Neuronal stem cell (in vitro differentiated cells): ENCODE measurements at places on chromosomes 5 and 9.

DNA sequence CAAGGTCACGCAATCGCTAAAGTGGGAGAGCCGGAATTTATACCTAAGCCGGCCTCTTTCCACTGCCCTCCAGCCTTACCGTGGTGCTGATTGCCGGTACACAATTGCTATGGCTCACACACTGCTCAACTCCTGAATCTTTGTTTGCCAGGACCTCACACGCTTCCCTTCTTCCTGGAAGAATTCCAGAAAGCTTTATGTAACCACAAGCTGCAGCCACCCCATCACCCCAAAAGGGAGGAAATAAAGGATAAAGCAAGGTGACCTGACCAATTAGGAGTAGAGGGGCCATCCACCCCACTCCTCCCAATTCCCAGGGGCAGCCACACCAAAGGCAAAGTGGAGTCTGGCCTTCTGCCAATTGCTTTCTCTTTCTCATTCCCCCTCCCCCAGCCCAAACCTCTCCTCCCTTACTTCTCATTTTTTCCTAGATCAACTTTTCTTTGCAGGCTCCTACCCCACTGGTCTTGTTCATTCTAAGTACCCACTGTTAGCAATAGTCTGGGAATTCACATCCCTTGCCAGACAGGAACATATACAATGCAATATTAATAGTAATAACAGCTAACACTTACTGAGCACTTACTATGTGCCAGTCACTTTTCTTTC, 18.0 kb upstream of the CDC23 start:
- H3K4me3 ChIP-seq = no peak overlapping the region
- H3K27me3 ChIP-seq = peaks cover 5% of the 10 kb centered on the region

- peaks cover 2% of the 10 kb centered on the region for H3K4me1 ChIP-seq
- H3K27me3 ChIP-seq = no peaks in the 10 kb centered on the region
- DNase-seq = no peak
- no peaks in the 10 kb centered on the region for H3K36me3 ChIP-seq
Observed at GRCh38 chr5:127498548-127498947, 18.9 kb upstream of the PRRC1 start.

DNA sequence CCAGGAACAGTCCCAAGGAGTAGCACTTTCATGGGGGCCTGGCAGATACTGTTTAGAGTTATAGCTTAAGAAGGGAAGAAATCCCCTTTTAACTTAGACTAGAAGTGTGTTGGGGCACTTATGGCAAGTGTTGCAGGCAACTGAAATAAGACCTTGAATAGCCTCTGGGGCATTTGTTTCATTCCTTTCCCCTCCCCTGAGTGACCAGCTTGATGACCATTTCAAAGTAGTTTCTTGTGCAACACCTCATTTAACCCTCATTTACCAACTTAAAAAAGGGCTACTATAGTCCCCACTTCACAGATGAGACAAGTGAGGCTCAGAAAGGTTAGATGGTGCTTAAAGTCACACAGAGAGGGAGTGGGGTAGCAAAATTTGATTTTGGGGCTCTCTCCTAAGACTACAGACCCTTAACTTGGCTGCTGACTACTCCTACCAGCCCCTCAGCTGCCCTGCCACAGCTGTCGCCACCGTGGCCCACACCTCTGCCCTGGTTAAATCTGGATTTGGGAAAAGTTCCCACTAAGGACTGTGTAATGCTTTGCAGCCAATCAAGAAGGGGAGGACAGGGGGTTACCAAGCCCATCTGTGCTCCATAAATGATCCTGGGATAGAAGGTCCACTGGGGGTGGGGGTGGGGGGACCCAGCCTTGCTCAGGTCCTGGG, 5.5 kb downstream of the PDLIM4 start:
- H3K27me3 ChIP-seq = peaks cover 2% of the 10 kb centered on the region
- H3K36me3 ChIP-seq = peaks cover 5% of the 10 kb centered on the region
- peaks cover 46% of the 10 kb centered on the region for H3K4me1 ChIP-seq

DNA sequence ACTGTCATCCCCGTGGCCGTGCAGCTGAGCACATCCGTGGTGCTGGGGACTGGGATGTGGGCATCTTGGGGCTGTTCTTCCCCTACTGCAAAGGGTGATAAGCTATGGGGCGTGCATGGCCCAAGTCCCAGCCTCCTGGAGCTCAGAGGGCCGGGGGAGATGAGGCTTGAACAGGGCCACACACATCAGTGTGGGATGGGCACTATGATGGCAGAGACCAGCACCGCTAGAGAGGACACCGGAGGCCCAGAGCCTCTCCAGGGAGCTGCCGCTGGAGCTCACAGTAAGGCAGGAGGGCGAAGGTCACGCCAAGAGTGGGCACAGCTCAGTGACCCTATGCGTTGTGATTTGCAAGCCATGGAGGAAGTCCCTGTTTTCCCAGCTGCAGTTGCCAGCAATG, 63.5 kb downstream of the OLFM1 start:
- H3K27me3 ChIP-seq = no peaks in the 10 kb centered on the region
- no peaks in the 10 kb centered on the region for H3K36me3 ChIP-seq
- no peak overlapping the region for H3K27ac ChIP-seq
- no peak overlapping the region for H3K4me3 ChIP-seq
- DNase-seq = no peak

DNA sequence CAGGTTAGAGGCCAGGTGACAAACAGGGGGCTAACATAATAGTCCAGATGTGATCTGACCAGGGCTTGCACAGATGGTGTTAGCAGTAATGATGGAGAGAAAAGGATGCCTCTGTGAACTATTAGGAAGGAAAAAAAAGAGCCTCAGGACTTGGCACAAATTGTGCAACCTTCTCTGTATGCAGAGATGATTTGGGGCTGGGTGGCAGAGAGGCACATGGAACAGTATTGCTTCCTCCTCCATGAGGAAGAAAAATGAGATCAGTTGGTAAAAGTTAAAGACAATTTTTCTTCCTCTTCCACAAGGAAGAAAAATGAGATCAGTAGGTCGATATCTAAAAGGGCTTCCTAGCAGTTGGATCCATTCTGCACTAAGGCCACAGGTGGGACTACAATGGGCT, 13.9 kb upstream of the ANXA6 start:
- DNase-seq = no peak
- no peaks in the 10 kb centered on the region for H3K36me3 ChIP-seq
- H3K27me3 ChIP-seq = no peaks in the 10 kb centered on the region
- H3K27ac ChIP-seq = no peak overlapping the region
- no peak overlapping the region for H3K4me3 ChIP-seq

DNA sequence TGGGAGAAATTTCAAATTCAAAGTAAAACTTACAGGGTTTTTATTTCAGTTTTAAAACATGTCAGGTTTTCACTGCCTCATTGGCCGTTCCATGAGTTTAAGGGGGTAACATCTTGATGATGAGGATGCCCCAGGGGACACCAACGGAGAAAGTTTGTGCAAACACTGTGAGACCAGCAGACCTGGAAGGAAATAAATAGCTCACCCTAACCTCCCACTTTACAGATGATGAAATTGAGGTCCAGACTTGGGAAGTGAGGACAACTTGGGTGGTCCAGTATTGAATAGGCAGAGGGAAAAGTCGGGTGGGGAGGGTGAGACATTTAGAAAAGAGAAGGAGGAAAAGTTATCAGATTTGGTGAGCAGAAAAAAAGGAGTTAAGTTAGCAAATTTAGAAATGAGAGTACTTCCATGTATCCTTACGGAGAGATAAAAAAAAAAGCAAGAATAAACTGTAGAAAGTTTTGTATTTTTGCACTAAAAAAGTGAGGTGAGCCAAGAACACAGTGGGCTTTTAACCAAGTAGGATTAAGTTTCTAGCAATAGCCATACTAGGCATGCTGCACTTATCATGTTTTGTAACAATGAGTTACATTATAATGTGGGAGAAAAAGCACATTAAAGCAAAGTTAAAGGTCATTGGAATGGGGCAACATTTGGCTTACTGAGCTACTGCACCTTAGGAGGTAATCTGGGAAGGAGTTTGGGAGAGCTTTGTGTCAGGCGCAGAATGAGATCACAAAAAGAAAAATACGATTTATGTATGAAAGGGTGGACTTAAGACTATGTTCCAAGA, 125.1 kb downstream of the GAS1 start:
- H3K4me1 ChIP-seq = no peaks in the 10 kb centered on the region
- no peak overlapping the region for H3K4me3 ChIP-seq
- no peaks in the 10 kb centered on the region for H3K36me3 ChIP-seq
- no peak overlapping the region for H3K27ac ChIP-seq

- no peaks in the 10 kb centered on the region for H3K36me3 ChIP-seq
- H3K4me1 ChIP-seq = peaks cover 3% of the 10 kb centered on the region
- DNase-seq = no peak
- H3K4me3 ChIP-seq = no peak overlapping the region
- no peak overlapping the region for H3K27ac ChIP-seq
Observed at GRCh38 chr9:134390537-134390936, 64.3 kb downstream of the RXRA start.

- no peaks in the 10 kb centered on the region for H3K27me3 ChIP-seq
- H3K36me3 ChIP-seq = no peaks in the 10 kb centered on the region
- no peak overlapping the region for H3K4me3 ChIP-seq
- DNase-seq = no peak
- H3K27ac ChIP-seq = no peak overlapping the region
Observed at GRCh38 chr9:124182741-124183140, 75.0 kb upstream of the NEK6 start.

DNA sequence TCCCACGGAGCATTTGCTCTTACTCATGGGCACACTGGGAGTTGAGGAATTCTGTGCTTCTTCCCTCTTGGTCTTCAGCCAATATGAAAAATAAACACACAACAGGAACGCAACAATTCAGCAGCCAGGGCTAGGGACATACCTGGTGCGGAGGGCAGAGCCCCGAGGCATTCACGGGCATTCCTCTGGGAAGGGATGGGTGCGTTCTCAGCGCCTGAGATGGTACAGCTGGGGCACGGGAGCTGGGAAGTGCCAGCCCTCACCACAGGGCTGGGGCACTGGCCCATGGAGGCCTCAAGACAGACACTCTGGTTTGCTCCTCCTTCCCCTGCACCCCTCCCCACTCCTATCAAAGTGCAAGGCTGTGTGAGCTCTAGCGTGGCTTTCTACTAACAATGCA, 2.1 kb downstream of the SLC6A3 start:
- peaks cover 5% of the 10 kb centered on the region for H3K4me1 ChIP-seq
- no peak overlapping the region for H3K4me3 ChIP-seq
- DNase-seq = no peak
- H3K36me3 ChIP-seq = no peaks in the 10 kb centered on the region
- H3K27ac ChIP-seq = no peak overlapping the region

DNA sequence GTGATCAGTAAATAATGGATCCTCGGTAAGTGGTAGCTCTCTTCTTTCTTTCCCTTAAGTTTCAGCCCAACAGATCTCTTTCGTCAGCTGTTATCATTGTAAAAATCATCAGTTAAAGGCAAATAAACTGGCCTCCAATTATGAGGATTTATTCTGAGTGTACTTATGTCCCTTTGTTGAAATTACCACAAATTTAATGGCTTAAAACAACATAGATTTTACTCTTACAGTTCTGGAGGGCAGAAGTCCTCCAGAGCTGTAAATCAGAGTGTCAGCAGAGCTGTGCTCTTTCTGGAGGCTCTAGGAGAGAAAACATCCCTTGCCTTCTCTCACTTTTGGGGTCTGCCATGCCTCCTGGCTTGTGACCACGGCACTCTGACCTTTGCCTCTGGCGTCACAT, 104.6 kb downstream of the INSYN2B start:
- no peak overlapping the region for H3K27ac ChIP-seq
- no peaks in the 10 kb centered on the region for H3K36me3 ChIP-seq
- no peak for DNase-seq
- H3K4me3 ChIP-seq = no peak overlapping the region
- no peaks in the 10 kb centered on the region for H3K27me3 ChIP-seq

GRCh38 chr5:41795125-41795524, 75.1 kb downstream of the OXCT1 start:
- peaks cover 25% of the 10 kb centered on the region for H3K36me3 ChIP-seq
- H3K27ac ChIP-seq = no peak overlapping the region
- H3K27me3 ChIP-seq = no peaks in the 10 kb centered on the region
- no peak for DNase-seq

DNA sequence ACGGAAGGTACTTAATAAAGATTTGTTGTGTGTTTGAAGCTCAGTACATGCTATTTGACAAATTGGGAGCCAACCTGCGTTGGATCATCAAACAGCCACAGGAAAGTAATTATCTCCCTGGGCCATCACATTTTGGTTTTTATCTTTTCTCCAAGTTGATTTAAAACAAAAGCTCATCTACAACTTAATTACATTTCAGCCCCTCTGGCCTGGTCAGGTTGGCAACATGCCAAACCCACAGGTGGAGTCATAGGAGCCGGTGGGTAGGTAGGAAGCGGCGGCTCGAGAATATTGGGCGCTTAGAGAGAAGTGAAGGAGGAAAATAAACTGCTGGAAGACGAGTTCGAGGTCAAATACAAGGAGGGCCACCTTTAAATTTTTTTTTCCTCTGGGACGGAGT, 64.9 kb upstream of the FANCC start:
- no peaks in the 10 kb centered on the region for H3K4me1 ChIP-seq
- H3K27ac ChIP-seq = no peak overlapping the region
- H3K4me3 ChIP-seq = no peak overlapping the region
- H3K36me3 ChIP-seq = no peaks in the 10 kb centered on the region
- H3K27me3 ChIP-seq = no peaks in the 10 kb centered on the region
